ENCODE measurements at places on chromosomes 1 and 21.

DNA sequence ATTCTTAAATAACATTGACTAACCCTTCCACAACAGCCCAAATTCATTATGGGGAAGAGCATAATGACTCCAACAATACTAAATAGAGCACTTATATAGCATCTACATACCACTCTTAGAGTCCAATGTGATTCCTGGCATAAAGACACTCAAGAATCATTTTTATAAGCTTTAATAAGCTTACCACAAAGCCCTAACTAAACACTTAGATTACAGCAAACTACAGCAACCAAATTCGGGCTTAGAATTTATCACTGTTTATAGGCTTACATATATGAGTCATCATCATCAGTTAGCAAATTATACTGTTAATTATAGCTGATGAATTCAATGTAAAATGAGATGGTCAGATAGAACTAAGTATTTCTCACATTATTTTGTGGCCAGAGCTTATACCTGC lies 7.3 kb downstream of the SCYL3 start:
- DNase-seq = no peak

GRCh38 chr1:164780111-164780812 lies 221.3 kb downstream of the PBX1 start:
- DNase-seq = no peak

DNA sequence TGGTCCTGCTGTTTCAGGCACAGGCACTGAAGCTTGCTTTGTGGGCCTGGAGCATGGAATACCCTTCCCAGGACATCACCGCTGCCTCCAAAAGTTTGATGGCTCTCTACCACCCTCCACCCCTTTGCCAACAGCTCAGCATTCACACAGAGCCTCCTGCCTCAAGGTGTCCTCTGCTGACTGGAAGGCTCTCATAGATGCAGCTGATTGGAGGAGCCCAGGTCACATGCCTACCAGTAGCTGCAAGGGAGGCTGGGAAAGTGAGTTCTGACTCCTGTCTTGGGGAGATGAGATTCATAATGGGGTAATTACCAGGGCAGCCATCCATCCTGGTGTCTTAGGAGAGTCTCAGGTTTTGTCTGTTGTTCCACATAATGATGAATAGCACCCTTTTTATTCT lies 124.8 kb upstream of the GRIK3 start:
- no peak for DNase-seq

DNA sequence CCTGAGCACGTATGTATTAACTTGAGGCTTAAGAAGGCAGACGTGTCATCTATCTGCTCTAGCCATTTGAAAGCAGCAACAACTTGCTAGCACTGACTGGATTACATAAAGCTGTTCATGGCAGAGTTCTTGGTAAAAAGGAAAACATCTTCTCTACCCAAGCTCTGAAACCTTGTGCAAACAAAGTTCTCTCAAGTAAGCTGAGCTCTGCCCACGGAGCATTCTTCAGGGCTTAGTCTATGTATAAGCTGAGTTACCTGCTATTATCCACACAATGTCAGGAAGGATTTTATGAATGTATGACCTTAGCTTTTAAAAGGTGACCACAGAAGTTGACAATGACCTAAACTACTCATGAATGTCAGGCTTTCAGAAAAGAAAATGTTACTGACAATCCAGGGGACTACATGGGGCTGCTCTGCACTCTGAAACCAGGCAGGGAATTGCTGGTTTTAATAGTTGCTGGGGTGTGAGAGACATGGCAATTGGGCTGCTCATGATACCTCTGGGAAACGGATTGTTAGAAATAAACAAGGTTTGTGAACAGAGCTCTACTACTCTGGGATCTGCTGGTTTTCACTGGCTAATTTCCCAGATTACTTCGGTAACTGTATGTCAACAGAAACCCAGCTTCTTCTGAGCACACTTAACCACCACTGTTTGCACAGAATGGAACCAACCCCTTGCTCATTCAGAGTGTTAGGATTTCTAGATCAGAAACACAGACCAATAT lies 29.6 kb upstream of the CCN1 start:
- DNase-seq = no peak

- DNase-seq = no peak
Measured at GRCh38 chr21:29335720-29336119, 37.0 kb downstream of the BACH1 start.
